ENCODE measurements at places on chromosomes 3 and 15.

DNA sequence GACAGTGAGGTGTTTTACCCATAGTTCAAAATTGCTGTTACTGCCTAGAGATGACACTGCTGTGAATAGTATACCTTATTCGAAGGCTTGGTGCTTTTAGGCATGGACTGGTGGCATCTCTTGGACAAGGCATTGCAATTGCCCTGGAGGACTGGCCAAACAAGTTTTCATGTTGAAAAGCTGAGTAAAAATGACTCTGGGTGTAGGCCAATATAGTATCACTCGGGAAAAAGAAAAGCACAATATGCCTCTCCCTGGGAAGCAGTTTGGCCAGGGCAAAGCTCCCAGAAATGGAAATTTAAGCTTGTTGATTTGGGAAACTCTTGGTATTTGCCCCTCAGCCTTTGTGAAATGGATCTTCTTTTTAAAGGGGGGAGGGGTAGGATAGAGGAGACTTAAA lies 54.8 kb downstream of the ZNF609 start:
- DNase-seq = no peak

GRCh38 chr15:44295750-44296431 lies 7.4 kb downstream of the GOLM2 start:
- no peak for DNase-seq

GRCh38 chr15:37824717-37825382 lies 109.6 kb upstream of the TMCO5A start:
- no peak for DNase-seq

DNA sequence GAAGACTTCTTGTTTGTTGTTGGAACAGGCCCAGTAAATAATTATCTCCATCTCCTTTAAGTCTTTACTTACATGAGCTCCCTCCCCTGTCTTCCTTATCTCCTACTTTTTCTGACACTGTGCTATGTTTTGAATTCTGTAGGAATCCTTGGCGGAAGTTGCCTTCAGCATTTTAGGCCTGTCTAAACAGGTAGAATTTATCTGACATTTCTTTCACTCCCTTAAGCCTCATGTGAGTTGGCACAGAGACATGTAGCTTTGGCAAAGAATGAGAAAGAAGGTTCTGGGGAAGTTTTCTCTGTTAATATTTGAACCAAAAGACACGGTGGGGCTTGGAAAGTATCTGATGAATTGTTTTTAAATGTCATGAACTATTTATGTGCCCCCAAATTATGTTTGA lies 8.1 kb downstream of the MCTP2 start:
- DNase-seq = no peak

GRCh38 chr3:17841190-17841828 lies 98.9 kb upstream of the TBC1D5 start:
- DNase-seq = peak; percentile 65

GRCh38 chr3:125515421-125515820 lies 4.6 kb downstream of the SNX4 start:
- no peak for DNase-seq

DNA sequence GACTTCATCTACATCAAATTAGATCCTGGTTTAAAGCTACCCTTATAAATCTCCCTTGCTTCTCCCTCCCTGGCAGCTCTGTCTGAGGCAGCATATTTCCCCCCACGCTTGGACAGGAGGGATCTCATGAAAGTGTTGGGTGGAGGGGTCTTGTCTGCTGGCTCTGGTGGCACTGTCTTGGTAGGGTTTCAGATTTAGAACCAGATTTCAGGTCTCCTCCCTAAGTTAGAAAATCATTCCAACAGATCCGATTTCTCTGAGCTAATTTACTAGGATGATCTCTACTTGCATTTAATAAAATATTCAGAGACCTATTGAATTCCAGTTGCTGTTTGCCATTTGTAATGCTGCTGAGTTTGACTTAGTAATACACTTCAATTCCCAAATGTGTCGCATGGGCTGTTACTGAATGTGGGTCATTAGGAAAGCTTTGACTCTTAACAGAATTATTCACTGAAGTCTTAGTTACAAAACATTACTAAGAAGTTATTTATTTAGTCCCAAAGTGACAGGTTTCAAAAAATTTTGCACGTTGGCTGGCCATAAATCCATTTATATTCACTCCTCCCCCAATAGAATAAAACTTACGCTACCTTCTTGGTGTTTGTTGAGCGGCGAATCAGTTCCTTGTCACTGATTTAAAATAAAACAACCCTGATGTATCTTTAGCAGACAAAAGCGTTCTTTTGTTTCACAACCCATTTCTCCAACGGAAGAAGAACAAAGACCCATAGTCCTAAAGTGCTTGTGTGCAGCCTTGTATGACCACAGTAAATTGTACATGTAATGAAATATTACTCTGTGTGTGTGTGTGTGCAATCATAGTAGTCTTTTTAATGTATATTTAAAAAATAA lies 84.5 kb downstream of the TRAK1 start:
- no peak for DNase-seq

GRCh38 chr3:36945333-36945980 lies 603 bp upstream of the TRANK1 start:
- DNase-seq = no peak

DNA sequence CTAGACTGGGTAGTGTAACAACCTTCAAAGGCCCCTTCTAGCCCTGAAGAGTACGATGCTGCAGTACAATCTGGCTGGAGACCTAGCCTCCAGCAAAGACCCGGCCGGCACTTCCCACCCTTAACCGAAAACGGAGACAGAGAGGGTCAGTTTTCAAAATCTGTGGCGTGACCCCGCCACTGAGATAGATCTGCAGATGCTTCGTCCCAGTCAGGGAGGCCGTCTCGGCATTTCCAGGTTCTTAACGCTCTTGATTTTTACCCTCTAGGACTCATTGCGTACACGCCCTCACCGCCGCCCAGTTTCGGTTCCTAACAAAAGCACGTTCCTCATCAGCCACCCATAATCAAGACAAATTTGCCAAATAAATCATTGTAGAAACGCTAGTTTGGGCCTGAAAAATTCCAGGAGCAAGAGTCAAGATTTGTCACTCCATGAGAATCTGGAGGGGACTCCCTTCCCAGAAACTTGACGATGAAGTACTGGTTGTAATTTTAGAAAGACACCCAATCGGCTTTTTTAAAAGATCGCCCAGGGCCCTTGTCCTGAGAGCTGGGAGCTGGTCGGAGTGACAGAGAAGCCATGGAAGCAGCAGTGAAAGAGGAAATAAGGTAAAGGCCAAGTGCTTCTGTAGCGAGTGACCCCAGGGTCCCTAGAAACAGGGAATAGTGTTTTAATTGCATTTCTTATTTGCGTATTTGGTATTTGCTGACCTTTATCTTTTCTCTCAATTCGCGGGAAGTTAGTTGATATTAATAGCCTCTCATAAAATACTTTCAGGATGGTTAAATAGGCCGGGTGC lies 868 bp upstream of the TMEM87A start:
- DNase-seq = peak; percentile 43

DNA sequence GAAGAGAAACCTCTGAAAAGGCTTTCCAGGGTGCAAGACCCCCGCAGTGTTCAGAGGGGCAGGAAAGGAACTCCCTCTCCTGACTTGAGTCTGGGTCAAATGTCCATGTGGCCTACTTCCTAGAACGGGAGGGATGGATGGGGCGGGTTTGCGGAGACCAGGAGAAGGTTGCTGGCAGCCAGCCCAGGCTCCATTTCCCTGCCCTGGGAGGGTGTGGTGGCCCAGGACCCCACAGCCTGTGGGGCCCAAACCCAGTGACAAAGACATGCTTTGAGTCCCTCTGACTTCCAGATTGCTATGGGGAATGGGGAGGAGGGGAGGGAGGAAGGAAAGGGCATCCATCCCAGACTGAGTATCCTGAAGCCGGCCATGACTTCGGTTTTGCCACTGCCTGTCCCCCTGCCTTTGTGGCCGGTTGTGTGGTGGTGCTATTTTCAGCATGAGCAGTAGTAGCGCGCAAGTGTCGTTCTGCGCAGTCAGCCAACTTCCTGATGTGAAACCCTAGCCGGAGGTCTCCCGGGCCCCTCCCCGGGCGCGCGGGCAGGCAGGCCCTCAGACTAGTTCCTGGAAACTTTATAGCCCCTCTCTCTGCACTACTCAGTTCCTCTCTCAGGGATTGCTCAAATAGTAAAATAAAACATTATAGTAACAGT lies 24.4 kb downstream of the MAGEF1 start:
- no peak for DNase-seq

DNA sequence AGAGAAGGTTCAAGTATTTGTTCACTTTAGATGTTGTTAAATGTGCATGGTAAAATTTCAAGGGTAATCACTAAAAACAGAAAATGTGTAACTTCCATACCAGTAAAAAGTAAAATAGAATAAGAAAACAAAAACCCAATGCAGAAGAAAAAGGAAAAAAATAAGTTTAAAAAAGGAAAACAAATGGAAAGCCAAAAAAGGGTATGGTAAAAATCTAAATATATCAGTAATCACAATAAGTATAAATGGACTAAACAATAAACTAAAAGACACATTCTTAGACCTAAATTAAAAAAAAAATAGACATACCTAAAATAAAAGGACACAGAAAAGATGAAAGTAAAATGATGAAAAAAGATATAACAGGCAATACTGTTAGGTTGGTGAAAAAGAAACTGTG lies 9.5 kb upstream of the CLN6 start:
- no peak for DNase-seq

- no peak for DNase-seq
Observed at GRCh38 chr3:169662132-169662842, 1.2 kb downstream of the MECOM start.

GRCh38 chr3:11086856-11087255 lies 67.4 kb upstream of the HRH1 start:
- DNase-seq = no peak

GRCh38 chr3:178714925-178715832 lies 178.9 kb downstream of the KCNMB2 start:
- no peak for DNase-seq

- DNase-seq = no peak
Observed at GRCh38 chr15:40928821-40929659, at the start of gene DLL4. TSS of gene DLL4 (plus strand) at chr15:40929340. CDS start at chr15:40929669, 329 bp downstream.

- no peak for DNase-seq
Observed at GRCh38 chr15:91099995-91100813, at the start of gene SV2B. TSS of gene SV2B (plus strand) at chr15:91100257. CDS start at chr15:91226264, 126,007 bp downstream.

DNA sequence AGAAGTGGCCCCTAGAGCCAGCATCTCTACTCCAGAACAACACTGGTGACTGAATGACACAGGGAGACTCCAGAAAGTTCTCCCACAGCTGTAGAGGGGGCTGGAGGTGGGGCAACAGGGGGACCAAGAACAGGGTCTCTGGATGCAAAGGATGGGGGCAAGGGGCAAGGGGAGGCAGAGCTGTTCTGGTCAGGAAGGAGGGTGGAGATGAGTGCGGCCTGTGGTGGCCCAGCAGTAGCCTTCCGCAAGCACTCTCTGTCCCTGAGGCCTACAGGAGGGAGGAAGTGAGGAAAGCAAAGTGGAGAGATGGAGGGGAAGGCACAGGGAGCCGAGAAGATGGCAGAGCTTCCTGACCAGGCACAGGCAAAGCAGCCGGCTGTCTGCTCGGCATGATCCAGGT lies 56.5 kb downstream of the HOMER2 start:
- no peak for DNase-seq

DNA sequence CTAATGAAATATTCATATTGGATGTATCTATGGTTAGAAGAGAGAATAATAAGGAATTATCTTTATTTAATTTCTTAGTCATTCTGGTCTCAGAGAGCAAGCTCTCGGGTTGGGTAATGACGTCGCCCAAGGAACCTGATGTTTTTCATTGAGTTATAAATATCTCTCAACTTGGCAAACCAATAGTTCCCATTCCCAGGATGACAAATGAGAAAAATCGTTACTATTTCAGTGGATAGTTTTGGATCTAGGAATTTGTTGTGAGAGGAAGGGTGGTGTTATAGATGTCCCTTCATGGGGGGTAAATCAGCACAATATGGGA lies 162.9 kb upstream of the NR2E3 start:
- DNase-seq = no peak

- DNase-seq = no peak
Observed at GRCh38 chr3:133812872-133813271, 7.3 kb downstream of the SRPRB start.

DNA sequence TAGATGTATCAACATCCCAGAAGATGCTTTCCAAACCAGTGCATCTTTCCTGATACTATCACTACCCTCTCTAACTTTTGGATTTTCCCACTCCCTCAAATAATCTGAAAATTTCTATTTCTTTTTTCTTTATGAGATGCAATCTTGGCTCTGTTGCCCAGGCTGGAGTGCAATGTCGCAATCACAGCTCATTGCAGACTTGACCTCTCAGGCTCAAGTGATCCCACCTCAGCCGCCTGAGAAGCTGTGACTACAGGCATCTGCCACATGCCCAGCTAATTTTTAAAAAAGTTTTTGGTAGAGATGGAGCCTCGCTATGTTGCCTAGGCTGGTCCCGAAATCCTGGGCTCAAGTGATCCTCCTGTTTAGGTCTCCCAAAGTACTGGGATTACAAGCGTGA lies 239.7 kb downstream of the SUCLG2 start:
- no peak for DNase-seq

DNA sequence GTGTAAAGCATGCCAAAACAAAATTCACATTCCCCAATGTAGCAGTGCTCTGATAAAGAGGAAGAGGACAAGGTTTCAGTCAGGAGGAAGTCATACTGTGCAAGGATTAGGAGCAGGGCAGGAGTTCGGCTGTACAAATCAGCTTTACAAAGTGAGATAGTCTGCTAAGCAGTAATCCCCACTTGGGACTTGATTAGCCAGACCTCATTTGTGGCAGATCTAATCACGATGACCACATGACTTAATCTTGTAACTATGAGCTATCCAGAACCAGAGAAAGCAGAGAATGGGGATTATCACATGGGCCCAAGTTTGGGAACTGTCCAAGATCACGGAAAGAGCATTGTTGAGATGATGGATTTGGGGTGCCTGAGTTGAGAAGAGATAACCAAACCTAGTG lies 7.8 kb downstream of the DCBLD2 start:
- DNase-seq = no peak

- no peak for DNase-seq
Observed at GRCh38 chr3:141407825-141408224, 39.5 kb downstream of the ZBTB38 start.

GRCh38 chr3:118011910-118012309 lies 1022.7 kb downstream of the IGSF11 start:
- DNase-seq = no peak

- no peak for DNase-seq
Observed at GRCh38 chr15:48469271-48469670, 138.0 kb downstream of the DUT start.

DNA sequence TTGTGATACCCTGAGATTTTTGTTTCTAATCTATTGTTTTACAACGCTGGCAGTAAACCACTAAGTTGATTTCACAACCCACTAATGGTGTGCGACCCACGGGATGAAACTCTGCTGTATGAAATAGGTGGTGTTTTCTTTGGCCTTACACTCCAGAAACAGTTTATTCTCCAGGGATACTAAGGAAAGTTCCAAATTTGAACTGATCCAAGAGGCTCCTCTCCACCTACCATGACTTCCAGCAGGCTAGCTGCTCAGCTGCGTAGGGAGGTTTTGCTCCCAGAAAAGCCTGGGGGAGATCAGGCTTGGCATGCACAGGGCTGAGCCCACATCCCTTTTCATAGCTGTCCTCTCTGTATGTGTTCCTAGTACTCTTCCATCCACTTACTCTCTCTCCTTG lies 71.5 kb downstream of the FAM174B start:
- DNase-seq = no peak

- DNase-seq = no peak
Observed at GRCh38 chr3:152664766-152665165, 170.2 kb upstream of the P2RY1 start.

GRCh38 chr15:63440756-63441155 lies 59.1 kb upstream of the CA12 start:
- DNase-seq = no peak

GRCh38 chr15:71083349-71083748 lies 31.9 kb upstream of the THSD4 start:
- DNase-seq = no peak

- no peak for DNase-seq
Observed at GRCh38 chr15:79084308-79084968, 6.1 kb downstream of the RASGRF1 start.

GRCh38 chr3:170228093-170228766 lies 6.0 kb downstream of the PRKCI start:
- no peak for DNase-seq

Data from activated CD8-positive, alpha-beta memory T cell treated with anti-CD3 and anti-CD28 coated beads for 1 hour (primary cell).